AG08396 (cell line): ENCODE measurements at places on chromosomes 5 and 9.

DNA sequence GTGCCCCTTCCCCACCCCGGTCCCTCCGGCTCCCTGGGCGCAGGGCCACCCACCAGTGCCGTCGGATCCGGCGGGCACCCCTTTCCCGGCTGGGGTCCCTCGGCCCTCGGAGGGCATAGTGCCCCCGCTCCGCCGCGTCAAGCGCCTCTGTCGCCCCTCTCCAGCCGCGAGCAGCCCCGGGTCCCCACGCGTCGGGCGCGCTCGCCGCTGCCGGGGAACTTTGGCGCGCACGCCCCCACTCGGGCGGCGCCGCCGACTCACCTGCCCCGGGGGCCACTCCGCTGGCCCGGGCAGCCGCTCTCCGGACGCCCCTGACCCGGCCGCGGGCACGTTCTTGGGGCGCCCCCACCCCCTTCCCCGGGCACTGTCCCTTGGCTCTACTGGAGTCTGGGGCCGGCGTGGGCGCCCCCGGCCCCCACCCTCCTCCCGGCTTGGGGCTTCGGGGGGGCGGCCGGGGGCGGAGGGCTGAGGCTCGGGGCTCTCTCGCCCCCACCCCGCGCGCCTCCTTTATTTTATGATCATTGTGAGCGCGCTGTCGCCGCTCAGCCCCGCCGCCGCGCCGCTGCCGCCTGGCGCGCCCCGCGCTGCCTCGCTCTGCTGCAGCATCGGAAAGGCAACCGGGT, 1.1 kb upstream of the FAM78A start:
- no peak for DNase-seq

GRCh38 chr9:129988607-129989361, 54.2 kb downstream of the FNBP1 start:
- no peak for DNase-seq

GRCh38 chr5:145937432-145938250, 1.3 kb downstream of the SH3RF2 start:
- no peak for DNase-seq

DNA sequence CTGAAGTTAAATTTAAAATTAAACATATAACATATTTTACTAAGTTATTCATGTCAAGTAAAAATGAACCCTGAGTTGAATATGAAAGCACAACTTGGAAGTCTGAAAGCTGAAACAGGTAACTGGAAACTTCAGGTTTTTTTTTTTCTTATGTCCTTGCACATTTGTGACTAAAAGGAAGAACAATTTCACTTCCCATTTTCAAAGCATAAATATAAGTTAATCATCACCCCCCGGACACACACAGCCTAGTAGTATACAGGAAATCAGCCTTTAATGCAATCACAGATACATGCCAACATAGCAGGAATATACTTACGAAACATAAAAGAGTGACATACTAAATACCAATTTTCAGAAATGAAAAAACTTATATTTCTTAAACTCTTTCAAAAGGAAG, 225.9 kb downstream of the RFX3 start:
- DNase-seq = no peak

- no peak for DNase-seq
Observed at GRCh38 chr9:137190315-137190856, 1.9 kb downstream of the SSNA1 start.
